ENCODE measurements at places on chromosomes 5 and 9.

DNA sequence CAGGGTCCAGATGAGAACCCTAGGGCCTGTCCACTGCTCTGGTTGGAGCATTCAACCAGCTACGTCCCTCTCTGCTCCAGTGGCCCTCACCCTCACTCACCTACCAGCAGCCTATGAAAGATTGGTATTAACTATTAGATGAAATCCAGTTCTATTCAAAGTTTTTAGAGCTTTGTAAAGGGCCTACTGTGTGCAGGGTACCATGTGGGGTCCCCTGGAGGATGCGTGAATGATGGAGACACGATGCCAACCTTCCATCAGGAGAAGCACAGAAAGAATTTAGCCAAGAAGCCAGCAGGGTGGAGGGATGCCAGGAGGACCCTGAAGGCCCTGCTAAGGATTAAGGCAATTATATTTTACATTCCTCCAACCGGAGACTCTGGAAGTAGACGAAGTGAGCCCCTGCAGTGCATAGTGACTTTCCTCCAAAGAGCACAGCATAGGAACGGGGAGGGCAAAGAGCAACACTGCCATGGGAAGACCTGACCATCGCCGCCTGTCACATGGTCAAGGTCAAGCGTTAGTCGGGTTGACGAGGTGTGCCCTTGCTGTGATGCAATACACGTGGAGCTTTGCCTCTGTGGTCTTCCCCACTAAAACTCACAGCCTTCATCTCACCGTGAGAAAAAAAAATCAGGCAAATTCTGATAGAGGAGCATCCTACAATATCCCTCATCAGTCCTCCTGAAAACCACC lies 22.8 kb upstream of the ANKRD33B start:
- no peak for DNase-seq
- H3K27ac ChIP-seq, result no peak overlapping the region

GRCh38 chr9:70816891-70817290 lies 304.5 kb downstream of the TRPM3 start:
- H3K36me3 ChIP-seq, result no peaks in the 10 kb centered on the region
- H3K4me3 ChIP-seq, result no peak overlapping the region
- no peak overlapping the region for H3K27ac ChIP-seq
- H3K4me1 ChIP-seq, result no peaks in the 10 kb centered on the region

- no peak for DNase-seq
- H3K27me3 ChIP-seq, result no peaks in the 10 kb centered on the region
- H3K4me1 ChIP-seq, result no peaks in the 10 kb centered on the region
- H3K4me3 ChIP-seq, result no peak overlapping the region
These were observed 107.6 kb downstream of the LURAP1L start for GRCh38 chr9:12882430-12882829.

GRCh38 chr5:44783634-44784315 lies 25.0 kb upstream of the MRPS30 start:
- H3K27me3 ChIP-seq, result peaks cover 10% of the 10 kb centered on the region
- H3K36me3 ChIP-seq, result peaks cover 2% of the 10 kb centered on the region
- H3K4me3 ChIP-seq, result no peak overlapping the region
- DNase-seq, result no peak
- H3K4me1 ChIP-seq, result no peaks in the 10 kb centered on the region

DNA sequence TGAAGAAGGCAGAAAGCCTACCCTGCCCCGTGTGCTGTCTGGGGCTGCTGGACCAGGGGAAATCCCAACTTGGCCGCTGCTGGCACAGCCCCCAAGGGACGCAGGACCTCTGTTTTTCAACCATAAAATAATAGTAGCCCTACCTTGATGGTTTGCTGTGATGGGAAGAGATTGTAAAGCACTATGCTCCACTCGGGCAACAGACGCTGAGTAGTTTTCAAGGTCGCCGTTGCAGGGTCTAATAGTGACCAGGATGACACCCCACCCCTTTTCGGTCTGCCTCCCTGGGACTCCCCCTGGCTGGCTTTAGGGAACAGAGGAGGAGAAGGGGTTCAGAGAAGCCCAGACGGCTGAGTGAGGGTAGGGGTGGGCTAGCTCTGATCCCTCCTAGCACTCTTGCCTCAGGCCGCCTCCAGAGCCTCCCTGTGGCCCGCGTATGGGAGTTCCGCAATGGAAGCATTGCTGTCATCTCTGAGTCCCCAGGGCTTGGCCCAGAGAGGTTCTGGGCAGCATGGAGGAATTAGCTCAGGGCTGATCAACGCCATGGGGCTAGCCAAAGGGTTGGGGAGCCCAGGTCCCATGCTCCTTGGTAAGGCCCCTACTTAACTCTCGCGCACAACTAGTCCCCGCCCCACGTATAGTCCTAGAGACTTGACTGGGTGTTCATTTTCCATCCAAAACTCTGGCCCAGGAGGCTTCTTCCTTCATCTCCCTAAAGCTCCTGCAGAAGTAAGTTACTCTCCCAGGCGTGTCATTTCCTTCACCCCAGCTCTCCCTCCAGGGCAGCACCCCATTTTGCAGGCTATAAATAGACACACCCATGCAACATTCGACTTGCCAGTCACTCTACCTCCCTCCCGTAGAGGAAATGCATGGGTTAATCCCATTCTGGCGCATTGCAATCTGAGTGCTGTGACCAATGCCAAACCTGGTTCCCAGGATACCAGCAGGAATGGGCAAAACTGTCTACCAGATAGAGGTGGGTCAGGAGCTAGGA lies 1.1 kb upstream of the IRF1 start:
- H3K27me3 ChIP-seq, result no peaks in the 10 kb centered on the region
- peaks cover 26% of the 10 kb centered on the region for H3K36me3 ChIP-seq
- peak; percentile 51 for DNase-seq
- H3K4me1 ChIP-seq, result peaks cover 74% of the 10 kb centered on the region

- no peaks in the 10 kb centered on the region for H3K27me3 ChIP-seq
- H3K36me3 ChIP-seq, result no peaks in the 10 kb centered on the region
- DNase-seq, result no peak
- H3K4me1 ChIP-seq, result no peaks in the 10 kb centered on the region
These were observed 208.1 kb downstream of the GNA14 start for GRCh38 chr9:77440057-77440456.

GRCh38 chr5:151138114-151138513 lies 19.5 kb downstream of the ANXA6 start:
- no peak for DNase-seq
- H3K4me1 ChIP-seq, result peaks cover 53% of the 10 kb centered on the region

DNA sequence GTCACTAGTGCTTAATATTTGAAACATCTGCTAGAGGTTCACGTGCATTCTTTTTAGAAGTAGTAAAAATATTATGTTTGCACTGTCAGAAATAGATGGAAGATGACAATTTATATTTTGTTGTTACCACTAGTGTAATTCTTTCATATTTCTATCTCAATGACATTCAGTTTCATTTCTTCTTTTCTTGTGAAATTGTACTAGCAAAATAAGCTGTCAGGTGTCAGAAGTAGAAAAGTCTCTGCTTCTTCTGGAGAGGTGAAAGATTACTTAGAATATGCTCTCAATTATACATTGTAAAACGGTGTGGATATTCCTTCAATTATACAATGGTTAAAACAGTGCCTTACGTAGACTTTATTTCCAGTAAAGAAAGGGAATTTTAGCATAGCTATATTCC lies 395.4 kb downstream of the CSNK1G3 start:
- no peak overlapping the region for H3K4me3 ChIP-seq
- H3K27me3 ChIP-seq, result no peaks in the 10 kb centered on the region
- no peaks in the 10 kb centered on the region for H3K4me1 ChIP-seq

DNA sequence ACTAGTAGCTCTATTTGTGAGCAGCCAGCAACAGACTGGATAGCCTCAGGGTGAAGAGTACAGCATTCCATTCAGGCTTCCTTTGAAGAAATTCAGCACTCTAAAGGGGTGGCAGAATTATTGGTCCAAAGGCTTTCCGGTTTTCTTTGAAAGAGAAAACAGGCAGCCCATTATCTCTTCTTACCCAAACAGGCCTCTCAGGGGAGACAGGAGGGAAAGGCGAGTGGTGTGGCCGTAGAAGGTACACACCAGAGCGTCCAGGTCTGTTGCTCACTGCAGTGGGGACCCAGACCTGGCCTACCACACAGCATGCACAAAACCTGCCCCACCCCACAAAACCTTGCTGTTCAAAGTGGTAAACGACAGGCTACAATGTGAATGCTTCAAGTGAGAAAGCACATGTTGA lies 83.3 kb downstream of the ZNF608 start:
- H3K27ac ChIP-seq, result no peak overlapping the region
- H3K4me3 ChIP-seq, result no peak overlapping the region
- DNase-seq, result no peak
- H3K36me3 ChIP-seq, result no peaks in the 10 kb centered on the region
- H3K4me1 ChIP-seq, result no peaks in the 10 kb centered on the region

GRCh38 chr9:33740075-33740474 lies 55.3 kb upstream of the PRSS3 start:
- peaks cover 4% of the 10 kb centered on the region for H3K4me1 ChIP-seq
- peaks cover 4% of the 10 kb centered on the region for H3K36me3 ChIP-seq
- no peak overlapping the region for H3K4me3 ChIP-seq
- peaks cover 16% of the 10 kb centered on the region for H3K27me3 ChIP-seq

- H3K4me3 ChIP-seq, result no peak overlapping the region
- no peak for DNase-seq
- no peaks in the 10 kb centered on the region for H3K36me3 ChIP-seq
- no peak overlapping the region for H3K27ac ChIP-seq
- no peaks in the 10 kb centered on the region for H3K4me1 ChIP-seq
These were observed 136.5 kb downstream of the MRPL36 start for GRCh38 chr5:1663186-1663585.

DNA sequence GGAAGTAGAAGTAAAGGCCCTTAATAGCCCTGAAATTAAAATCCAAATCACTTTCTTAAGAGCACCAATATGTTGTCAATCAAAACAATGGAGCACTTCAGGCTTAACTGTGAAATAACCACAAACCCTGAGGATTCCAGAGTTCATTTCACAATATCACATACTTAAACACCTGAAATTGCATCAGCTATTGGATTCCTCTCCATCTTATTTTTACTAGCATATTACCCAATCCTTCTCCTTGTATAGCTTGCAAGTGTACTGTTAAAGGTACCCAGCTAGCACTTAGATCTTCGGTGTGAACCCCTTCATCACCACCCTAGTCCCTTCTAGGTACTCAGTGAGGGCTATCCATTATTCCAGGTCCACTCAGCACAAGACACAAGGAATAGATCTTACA lies 287.3 kb downstream of the EFNA5 start:
- H3K4me3 ChIP-seq, result no peak overlapping the region
- peaks cover 15% of the 10 kb centered on the region for H3K4me1 ChIP-seq
- no peak overlapping the region for H3K27ac ChIP-seq
- peaks cover 4% of the 10 kb centered on the region for H3K27me3 ChIP-seq

DNA sequence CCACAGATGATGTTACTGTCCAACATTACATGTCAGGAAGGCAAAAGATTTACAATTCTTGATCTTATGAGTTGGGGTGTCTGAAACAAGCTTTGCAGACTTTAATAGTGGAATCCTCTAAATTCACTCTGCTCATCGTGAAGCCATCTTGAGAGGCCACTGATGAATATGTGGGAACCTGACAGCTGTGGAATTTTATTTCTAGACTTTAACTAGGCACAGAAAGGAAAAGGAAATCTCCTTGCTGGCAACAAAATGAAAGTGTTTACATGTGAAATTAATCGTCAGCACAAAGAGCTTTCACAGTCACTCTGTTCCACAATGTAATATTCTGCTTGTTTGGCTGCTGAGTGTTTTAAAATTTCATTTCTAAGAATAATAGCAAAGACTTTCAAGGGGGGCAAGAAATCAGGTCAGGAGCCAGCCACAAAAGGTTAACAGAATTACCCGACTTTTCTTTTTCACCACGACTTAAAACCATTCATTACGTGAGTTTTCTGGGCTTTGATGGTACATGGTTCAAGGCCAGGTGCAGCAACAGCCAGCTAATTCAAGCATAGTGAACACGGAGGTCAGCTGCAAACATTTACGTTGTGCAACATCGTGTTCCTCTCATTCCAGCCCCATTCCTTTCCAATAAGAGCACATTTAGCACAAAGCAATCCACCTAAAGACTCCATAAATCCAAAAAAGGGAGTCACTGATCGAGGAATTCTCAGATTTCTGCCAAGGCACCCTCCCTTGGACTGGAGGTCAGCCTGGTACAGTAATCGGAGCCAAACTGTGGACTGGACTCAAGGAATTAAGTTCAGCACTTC lies 14.6 kb downstream of the NREP start:
- no peaks in the 10 kb centered on the region for H3K36me3 ChIP-seq
- no peak overlapping the region for H3K27ac ChIP-seq
- DNase-seq, result no peak
- H3K4me1 ChIP-seq, result peaks cover 45% of the 10 kb centered on the region
- no peaks in the 10 kb centered on the region for H3K27me3 ChIP-seq

DNA sequence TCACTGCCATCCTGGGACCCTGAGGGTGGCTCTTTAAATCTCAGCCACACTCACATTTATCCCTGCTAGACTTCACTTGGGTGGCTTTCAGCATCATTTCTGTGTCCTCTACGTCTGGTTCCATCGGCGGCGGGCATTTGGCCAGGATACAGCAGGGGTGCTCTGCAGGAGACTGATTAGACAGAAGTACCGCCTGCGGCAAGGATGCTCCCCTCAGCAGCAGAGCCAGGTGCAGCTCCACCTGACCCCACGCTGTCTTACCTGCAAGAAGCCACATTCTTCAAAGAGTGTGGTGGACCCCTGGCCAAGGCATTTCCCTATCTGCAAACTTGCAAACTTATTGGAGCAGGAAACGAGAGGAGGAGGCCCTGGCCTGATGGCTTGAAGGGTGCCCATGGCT lies 309.8 kb upstream of the IRX4 start:
- H3K27ac ChIP-seq, result no peak overlapping the region
- H3K4me3 ChIP-seq, result no peak overlapping the region
- no peaks in the 10 kb centered on the region for H3K4me1 ChIP-seq
- no peaks in the 10 kb centered on the region for H3K36me3 ChIP-seq
- DNase-seq, result no peak

- no peaks in the 10 kb centered on the region for H3K4me1 ChIP-seq
- H3K36me3 ChIP-seq, result peaks cover 9% of the 10 kb centered on the region
- no peak overlapping the region for H3K4me3 ChIP-seq
- H3K27me3 ChIP-seq, result peaks cover 9% of the 10 kb centered on the region
- H3K27ac ChIP-seq, result no peak overlapping the region
These were observed 234.6 kb downstream of the ADGRV1 start for GRCh38 chr5:90793183-90793582.

DNA sequence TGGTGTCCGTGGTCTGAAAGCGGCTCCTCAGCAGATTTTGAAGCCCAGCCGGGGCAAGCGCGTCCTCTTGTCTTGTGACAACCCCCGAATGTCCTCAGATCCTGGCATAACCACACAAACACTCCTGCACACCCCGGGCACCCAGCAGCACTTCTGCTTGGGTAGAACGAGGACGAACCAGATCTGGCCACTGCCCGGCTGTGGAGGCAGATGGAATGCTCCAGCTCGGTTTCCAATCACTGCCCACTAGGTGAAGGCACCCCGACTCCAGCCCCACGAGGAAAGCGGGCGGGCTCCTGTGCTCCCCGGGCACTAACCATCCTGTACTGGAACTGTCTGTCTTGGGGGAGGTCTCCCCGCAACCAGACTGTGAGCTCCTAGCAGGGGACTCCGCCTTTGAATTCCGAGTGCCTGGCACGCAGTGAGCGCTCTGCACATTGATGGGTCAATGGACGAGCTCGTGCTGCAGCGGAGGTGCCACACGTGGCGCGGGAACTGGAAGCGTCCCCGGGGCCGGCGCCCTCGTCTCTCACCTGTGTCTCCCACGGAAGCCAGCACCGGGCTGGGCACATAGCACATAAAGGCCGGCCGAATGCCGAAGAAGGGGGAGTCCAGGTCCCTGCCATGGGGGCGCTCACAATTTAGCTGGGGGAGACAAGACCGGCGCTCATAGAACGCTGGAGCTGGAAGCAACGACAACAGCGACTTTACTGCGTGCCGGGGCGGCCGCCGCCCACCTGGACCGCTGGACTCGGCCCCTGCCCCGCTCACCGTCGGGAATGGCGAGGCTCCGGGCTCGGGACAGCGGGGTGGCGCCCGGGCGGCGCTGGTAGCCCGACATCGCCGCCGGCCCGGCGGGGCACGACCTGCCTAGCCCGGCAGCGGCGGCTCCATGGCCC lies 608 bp downstream of the ENTR1 start:
- no peaks in the 10 kb centered on the region for H3K27me3 ChIP-seq
- peaks cover 72% of the 10 kb centered on the region for H3K4me1 ChIP-seq
- H3K27ac ChIP-seq, result peak overlapping the region; percentile 82
- H3K4me3 ChIP-seq, result peak overlapping the region; percentile 91
- peak; percentile 48 for DNase-seq
- H3K36me3 ChIP-seq, result peaks cover 25% of the 10 kb centered on the region
